ENCODE measurements at places on chromosomes 7 and 10.
A peak's percentile ranks its signal among the peaks of the same experiment; 100 is the strongest.

DNA sequence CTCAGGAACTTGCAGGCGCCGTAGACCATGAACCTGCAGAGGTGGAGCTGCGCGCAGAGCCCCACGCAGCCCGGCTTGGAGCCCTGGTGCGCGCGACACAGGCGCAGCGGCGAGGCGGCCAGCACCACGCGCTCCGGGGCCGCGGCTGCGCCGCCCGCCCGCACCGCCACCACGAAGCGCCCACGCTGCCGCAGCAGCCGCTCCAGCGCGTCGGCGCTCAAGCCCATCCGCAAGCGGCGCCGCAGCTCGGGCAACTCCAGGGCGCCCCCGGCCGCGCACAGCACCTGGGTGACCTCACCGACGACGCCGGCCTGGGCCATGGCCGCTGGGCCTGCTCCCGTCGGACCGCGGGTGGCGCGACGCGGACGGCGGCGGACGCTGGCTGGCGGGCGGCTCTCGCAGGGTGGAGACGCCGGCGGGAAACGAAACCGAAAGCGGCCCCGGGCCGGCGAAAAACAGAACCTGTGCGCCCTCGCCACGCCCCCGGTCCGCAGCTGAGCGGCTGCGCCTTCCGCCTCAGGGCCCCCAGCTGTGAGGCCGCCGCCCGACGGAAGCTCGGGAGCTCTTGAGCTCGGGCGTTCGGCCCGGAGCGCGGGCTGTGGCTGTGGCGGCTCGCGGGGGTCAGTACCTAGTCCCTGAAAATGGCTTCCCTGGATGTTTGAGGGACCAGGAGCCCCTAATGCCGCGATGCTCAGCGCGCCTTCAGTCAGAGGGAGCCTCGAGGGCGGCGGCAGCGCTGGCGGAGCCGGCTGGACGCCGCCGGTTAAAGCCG, at the start of gene PARP12:
Gene PARP12, minus strand, starts transcription at position 424 of the 772 bp plus-strand sequence. Its CDS starts 104 bp downstream, at position 320.
- DNase-seq, result peak; percentile 41

GRCh38 chr7:156818133-156818532, 74.8 kb downstream of the LMBR1 start:
- no peak for DNase-seq

DNA sequence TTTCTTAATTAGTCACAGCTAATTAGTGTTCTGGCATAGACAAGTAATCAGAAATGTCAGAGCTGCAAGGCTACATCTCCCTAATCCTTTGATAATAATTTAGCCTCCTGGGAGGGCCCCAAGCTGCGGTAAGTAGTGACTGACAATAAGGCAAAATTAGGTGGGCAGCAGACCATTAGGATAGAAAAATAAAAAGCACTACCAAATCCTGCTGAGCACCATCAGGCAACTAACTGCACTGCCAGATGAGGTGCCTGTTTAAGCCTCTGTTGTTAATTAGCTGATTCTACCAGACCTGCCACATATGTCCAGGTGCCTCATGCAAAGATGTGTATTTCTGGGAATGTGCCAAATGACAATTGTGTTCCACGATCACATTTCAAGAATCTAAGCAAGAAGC, 32.5 kb upstream of the FEZF1 start:
- DNase-seq, result no peak

GRCh38 chr7:71591876-71592275, 459.9 kb downstream of the GALNT17 start:
- no peak for DNase-seq

DNA sequence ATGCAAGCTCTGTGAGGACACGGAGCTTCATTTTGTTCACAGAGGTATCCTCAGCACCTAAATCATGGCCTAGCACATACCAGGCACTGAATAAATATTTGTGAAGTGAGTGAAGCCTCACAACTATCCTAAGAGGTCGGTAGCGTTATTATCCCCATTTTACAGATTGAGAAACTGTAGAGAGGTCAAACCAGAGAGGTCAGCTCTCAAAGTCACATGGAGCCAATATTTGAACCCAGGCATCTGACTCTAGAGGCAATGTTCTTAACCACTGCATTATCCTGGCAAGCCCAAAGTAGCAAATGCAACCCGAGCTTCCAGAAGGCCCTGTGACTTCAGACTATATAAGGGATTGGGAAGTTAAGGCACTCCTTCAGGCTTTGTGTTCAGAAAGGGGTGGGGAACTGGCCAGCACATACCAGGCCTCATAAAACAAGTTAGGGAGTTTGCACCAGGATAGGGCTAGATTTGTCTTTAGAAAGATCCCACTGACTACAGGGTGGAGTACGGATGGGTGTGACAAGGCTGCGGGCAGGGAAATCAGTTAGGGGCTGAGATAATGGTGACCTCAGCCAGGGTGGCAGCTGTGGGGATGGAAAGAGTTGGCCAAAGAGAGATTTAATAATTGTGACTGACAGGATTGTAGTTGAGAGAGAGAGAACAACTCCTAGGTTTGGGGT, 101.4 kb downstream of the TBXAS1 start:
- DNase-seq, result no peak

DNA sequence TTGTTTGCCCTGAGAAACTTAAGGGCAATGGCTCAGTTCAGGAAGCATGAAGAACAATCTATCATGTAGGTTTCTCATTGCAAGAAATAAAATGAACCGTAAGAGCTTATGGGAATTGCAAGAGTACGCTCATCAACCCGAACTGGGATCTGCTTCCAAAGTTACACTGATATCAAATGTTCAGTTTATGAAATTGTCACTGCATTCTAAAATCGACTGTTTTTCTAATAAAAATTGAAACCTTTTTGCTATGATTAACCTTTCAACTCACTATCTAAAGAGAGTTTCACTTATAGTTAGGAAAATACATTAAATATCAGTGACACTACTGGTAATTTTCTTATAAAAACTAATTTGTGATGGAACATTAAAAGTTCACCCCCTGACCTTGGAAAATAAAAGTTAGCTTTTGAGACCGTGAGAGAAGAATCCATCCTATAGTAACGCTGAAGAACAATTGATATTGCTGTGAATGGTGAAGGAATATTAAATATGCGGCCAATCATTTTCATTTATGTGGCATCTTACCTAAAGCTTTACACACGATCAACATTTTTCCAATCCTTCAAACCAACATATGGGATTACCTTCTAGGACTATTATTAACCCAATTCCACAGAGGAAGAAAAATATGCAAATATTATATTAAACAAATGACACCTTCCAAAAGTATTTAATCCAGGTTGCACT, 2.2 kb downstream of the MEOX2 start:
- no peak for DNase-seq
